Spinal cord (tissue), 10 donors: ENCODE measurements at places on chromosomes 11 and 22. TPM values are rescaled to one million over a fixed set of nuclear protein-coding genes. Genes with fewer than 3 reads are reported as not detected.

DNA sequence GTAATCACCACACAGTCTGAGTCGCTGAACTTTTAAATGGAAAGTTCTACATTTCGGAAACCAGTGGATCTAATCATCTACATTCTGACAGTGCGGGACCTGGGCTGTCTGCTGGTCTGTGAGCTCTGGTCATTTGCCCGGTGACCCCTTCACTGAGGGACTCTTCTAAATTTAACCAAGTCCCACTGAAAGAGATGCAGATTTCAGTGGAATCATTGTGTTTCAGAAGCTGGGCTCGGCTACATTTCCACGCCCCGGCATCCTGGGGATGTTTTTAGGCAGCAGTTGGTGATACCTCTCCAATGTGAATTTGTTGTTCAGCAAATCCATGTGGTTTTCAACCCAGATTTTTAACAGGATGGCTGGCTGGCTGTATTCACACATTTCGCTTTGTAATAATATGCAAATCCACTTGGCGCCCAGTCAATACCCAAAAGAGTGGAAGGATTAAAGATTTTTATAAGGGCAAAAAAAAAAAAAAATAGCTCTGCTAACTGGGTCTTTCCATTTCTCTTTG lies 145.5 kb upstream of the RASSF10 start:
- H3K27ac ChIP-seq, result peak overlapping the region; percentile 88
- peak; percentile 73 for DNase-seq
- H3K27me3 ChIP-seq, result no peaks in the 10 kb centered on the region
- H3K36me3 ChIP-seq, result no peaks in the 10 kb centered on the region

The CENPM gene
- total RNA-seq, result 9.0 TPM

GRCh38 chr11:36488096-36488495 lies 22.0 kb downstream of the TRAF6 start:
- no peak overlapping the region for H3K27ac ChIP-seq
- peaks cover 14% of the 10 kb centered on the region for H3K36me3 ChIP-seq
- no peaks in the 10 kb centered on the region for H3K4me1 ChIP-seq
- no peak for DNase-seq
- H3K4me3 ChIP-seq, result no peak overlapping the region
- H3K27me3 ChIP-seq, result no peaks in the 10 kb centered on the region

DNA sequence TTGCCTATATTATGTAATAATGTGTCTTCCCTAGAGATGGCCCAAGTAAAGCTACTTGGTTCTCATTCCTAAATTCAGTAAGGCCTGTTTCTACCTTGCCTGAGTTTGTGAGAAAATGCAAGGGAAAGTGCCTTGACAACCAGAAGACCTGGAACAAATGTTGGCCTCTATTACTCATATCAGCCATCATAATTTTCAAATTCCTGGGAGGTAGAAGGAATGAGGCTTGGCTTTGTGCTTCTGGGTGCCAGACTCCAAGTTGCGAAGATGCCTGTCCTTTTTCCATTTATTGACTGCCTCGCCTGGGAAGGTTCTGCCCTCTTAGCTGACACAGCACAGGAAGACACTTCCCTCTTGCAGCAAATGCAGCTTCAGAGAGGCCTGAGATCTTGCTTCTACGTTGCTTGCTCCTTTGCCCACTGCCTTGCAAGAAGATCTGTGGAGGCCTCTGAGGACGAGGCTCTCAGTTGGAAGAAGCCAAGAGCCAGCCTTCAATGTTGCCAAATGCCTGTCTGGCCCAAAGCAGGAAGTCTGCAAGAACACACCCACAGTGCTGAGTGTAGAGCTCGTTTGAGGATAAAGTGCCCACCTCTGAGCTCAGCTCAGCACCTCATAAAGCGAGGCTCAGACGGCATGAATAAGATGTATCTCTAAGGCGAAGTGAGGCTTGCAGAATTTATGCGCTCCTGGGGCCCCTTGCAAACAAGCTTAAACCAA lies 120.1 kb downstream of the GALNT18 start:
- H3K27ac ChIP-seq, result peak overlapping the region; percentile 29
- H3K4me1 ChIP-seq, result peaks cover 7% of the 10 kb centered on the region
- no peak overlapping the region for H3K4me3 ChIP-seq
- DNase-seq, result no peak
- peaks cover 10% of the 10 kb centered on the region for H3K27me3 ChIP-seq

GRCh38 chr22:20430720-20431510 lies 6.7 kb downstream of the SCARF2 start:
- no peak for DNase-seq
- H3K4me3 ChIP-seq, result peak overlapping the region; percentile 18
- H3K27me3 ChIP-seq, result peaks cover 40% of the 10 kb centered on the region
- peaks cover 53% of the 10 kb centered on the region for H3K4me1 ChIP-seq

The CDC45 gene
- 4.0 TPM for total RNA-seq

- no peak overlapping the region for H3K4me3 ChIP-seq
- no peaks in the 10 kb centered on the region for H3K36me3 ChIP-seq
- H3K4me1 ChIP-seq, result no peaks in the 10 kb centered on the region
- no peaks in the 10 kb centered on the region for H3K27me3 ChIP-seq
- no peak overlapping the region for H3K27ac ChIP-seq
Measured at GRCh38 chr11:100706179-100706578, 19.1 kb downstream of the ARHGAP42 start.

The CREB3L1 gene
- total RNA-seq, result 12.2 TPM

The APOBEC3B gene
- total RNA-seq, result 1.1 TPM

GRCh38 chr11:46855167-46855566 lies 9.1 kb upstream of the CKAP5 start:
- H3K4me1 ChIP-seq, result no peaks in the 10 kb centered on the region
- no peak overlapping the region for H3K27ac ChIP-seq
- H3K27me3 ChIP-seq, result no peaks in the 10 kb centered on the region
- DNase-seq, result no peak
- peaks cover 16% of the 10 kb centered on the region for H3K36me3 ChIP-seq
- no peak overlapping the region for H3K4me3 ChIP-seq

DNA sequence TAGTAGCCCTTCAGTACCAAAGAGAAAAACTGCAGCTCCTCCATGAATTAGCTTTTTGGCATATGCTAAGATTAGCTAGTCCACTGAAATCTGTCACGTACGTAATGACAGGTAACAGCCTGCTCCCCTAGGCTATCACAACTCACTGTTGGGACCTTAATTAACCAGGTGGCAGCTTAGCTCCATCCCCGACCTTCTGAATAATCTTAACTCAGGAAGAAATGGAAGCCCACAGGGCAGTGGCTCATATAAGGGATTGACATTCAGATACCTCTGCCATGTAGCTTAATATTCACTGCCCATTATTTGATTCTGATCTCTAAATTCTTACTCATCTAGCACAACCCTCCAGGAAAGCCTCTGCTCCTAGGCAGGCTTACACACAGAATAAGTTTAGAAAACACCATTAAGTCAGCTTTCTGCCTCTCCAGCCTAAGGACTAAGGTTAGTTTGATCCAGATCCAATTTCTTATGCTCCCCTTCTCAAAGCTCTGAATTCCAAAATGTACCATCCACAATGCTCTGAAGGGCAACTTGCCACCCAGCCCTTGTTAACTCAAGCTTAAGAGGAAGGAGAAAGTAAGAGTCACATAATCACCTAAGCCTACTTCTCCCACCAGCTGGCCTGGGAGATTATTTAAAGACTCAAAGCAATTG lies 5.0 kb downstream of the HSPA8 start:
- H3K36me3 ChIP-seq, result peaks cover 59% of the 10 kb centered on the region
- H3K4me3 ChIP-seq, result no peak overlapping the region
- H3K4me1 ChIP-seq, result peaks cover 19% of the 10 kb centered on the region

DNA sequence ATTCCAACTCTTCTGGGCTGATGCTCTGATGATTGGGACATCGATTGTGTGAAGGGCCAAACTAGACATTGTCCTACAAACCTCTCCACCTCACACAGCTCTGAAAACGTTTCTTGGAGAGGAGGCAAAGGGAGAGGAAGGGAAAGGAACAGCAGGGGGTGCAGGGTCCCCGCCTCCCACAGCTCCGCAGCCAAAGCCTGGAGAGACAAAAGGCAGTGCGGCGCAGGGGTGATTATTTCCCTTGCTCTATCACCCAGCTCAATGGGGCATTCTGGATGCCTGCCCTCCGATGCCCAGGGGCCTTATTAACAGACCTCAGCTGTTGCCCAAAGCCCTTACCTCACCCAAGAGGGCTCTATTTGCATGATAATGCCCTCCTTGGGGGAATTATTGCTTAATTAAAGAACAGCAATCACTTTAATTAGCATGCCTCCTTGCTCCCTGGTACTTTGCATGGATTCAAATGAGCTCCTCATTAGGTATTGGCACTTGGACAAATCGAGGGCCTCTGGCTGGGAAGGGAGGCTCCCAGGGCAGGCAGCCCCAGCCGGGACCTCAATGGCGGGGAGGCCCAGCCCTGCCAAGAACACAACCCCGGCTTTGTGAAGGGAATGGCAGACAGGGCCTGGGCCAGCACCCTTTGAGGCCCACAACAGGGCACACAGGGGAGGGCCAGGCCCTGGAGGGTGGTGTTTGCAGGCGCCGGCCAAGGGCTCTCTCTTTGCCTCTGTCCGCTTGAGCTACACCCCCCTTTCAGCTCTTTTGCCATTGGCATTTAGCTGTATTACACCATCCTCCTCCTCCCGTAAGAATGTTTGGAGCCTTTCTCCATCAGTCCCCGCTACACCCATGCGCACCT lies 19.8 kb upstream of the CDON start:
- peak overlapping the region; percentile 6 for H3K27ac ChIP-seq
- peaks cover 38% of the 10 kb centered on the region for H3K4me1 ChIP-seq

- H3K4me1 ChIP-seq, result peaks cover 21% of the 10 kb centered on the region
- DNase-seq, result no peak
- no peak overlapping the region for H3K27ac ChIP-seq
- peaks cover 59% of the 10 kb centered on the region for H3K36me3 ChIP-seq
- no peak overlapping the region for H3K4me3 ChIP-seq
Measured at GRCh38 chr22:36510384-36510783, 3.5 kb upstream of the FOXRED2 start.

DNA sequence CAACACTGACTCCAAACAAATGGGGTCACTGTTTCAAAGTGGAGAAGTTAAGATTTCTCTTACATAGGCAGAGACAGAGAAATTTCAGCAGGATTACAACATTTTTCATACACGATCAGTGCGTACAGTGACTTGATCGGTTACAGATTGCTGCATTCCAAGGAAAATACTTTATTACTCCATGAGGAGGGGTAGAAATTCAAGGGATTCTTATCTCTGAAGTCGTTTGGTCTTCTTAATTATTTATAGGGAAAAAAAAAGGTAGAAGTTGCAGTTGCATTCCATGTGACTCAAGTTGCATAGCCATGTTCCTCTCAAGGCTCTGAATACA lies 10.7 kb upstream of the SMIM38 start:
- no peaks in the 10 kb centered on the region for H3K4me1 ChIP-seq
- no peaks in the 10 kb centered on the region for H3K36me3 ChIP-seq
- no peak overlapping the region for H3K4me3 ChIP-seq
- no peak for DNase-seq
- H3K27me3 ChIP-seq, result no peaks in the 10 kb centered on the region
- no peak overlapping the region for H3K27ac ChIP-seq

- H3K36me3 ChIP-seq, result no peaks in the 10 kb centered on the region
- H3K4me1 ChIP-seq, result peaks cover 21% of the 10 kb centered on the region
- no peaks in the 10 kb centered on the region for H3K27me3 ChIP-seq
- H3K4me3 ChIP-seq, result no peak overlapping the region
- H3K27ac ChIP-seq, result no peak overlapping the region
- no peak for DNase-seq
Measured at GRCh38 chr11:112878033-112878601, 83.1 kb upstream of the NCAM1 start.

DNA sequence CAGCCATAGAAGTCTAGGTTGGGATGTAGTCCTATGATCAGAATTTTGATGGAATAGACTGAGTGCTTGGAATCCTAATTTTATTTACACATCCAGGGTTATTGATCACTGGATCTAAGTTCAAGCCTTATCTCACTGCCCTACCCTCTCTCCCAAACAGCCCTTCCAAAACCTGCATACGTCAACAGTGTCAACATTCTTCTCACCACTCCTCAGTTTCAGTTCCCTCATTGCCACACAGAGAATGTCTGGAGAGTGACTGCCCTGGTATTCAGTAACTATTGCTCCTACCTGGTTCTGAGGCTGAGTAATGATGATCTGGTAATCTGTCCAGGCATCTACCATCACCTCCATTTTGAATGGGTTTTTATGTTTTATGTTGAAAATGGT lies 60.0 kb downstream of the GLYATL1 start:
- DNase-seq, result no peak
- H3K27me3 ChIP-seq, result no peaks in the 10 kb centered on the region
- no peaks in the 10 kb centered on the region for H3K36me3 ChIP-seq
- no peak overlapping the region for H3K27ac ChIP-seq

DNA sequence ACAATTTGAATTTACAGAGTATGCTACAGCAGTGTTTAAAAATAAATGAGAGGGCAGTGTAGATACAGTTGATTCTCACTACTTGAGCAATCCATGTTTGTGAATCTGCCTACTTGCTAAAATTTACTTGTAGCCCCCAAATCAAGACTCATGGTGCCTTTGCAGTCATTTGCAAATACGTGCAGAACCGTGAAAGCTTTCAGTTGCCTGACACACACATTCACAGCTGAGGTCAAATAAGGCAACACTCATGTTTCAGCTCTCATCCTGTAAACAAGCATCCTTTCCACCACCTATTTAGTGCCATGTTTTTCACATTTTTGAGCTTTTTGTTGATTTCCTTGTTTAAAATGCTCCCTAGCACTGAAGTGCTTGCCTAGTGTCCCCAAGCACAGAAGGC lies 32.5 kb upstream of the RASL10A start:
- H3K4me3 ChIP-seq, result no peak overlapping the region
- peaks cover 40% of the 10 kb centered on the region for H3K4me1 ChIP-seq
- H3K27ac ChIP-seq, result no peak overlapping the region
- H3K27me3 ChIP-seq, result no peaks in the 10 kb centered on the region

DNA sequence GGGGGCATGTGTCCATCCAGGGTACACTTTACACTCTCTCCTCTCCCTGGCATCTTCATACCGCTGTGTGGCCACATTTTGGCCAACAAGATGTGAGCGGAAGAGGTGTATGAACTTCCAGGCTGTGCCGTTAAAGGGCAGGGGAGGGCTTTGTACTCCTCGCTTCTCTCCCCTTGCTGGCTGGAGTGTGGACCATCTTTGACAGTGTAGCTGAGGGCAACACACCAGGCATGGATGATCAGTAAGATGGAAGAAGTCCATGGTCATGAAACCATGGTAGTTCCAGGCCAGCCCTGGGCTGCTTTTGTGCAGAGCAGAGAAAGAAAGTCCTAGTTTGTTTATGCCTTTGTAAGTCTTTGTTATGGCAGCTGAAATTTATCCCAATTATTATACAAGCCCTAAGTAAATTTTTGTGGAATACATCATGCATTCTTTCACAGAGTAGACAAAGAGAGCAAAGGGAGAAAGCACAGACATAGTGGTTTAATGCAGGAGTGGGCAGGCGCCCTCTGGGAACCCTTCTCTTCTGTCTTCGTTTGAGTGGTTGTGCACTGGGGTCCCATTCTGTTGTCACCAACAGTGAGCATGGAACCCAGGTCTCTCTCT lies 70.4 kb downstream of the FBXO7 start:
- H3K36me3 ChIP-seq, result no peaks in the 10 kb centered on the region
- peaks cover 12% of the 10 kb centered on the region for H3K4me1 ChIP-seq
- H3K27ac ChIP-seq, result no peak overlapping the region
- H3K27me3 ChIP-seq, result no peaks in the 10 kb centered on the region
- no peak for DNase-seq

GRCh38 chr11:12944889-12945288 lies 64.2 kb upstream of the RASSF10 start:
- H3K27me3 ChIP-seq, result no peaks in the 10 kb centered on the region
- no peak for DNase-seq
- no peak overlapping the region for H3K27ac ChIP-seq
- peaks cover 3% of the 10 kb centered on the region for H3K36me3 ChIP-seq
- H3K4me3 ChIP-seq, result no peak overlapping the region

The KCTD14 gene
- total RNA-seq, result 6.4 TPM
